ENCODE measurements at places on chromosomes 13 and 19. TPM values are rescaled to one million over a fixed set of nuclear protein-coding genes. Genes with fewer than 3 reads are reported as not detected.

The SLAIN1 gene
- 3.1 TPM for total RNA-seq

The ZNF607 gene
- 1.5 TPM for total RNA-seq

The SERP2 gene
- 1.1 TPM for total RNA-seq

The TMEM221 gene
- total RNA-seq = not detected

The ZNF382 gene
- total RNA-seq = 0.61 TPM

The HCN2 gene
- total RNA-seq = not detected

The LILRB2 gene
- total RNA-seq = 2.1 TPM

The RHPN2 gene
- 0.24 TPM for total RNA-seq

- no peak overlapping the region for H3K27ac ChIP-seq
- no peaks in the 10 kb centered on the region for H3K27me3 ChIP-seq
- H3K36me3 ChIP-seq = no peaks in the 10 kb centered on the region
- H3K4me1 ChIP-seq = no peaks in the 10 kb centered on the region
Observed at GRCh38 chr13:95650696-95651095, 6.2 kb upstream of the DZIP1 start.

GRCh38 chr19:58067240-58067912, 8.3 kb downstream of the ZNF135 start:
- H3K36me3 ChIP-seq = peaks cover 14% of the 10 kb centered on the region
- H3K4me3 ChIP-seq = no peak overlapping the region
- H3K27ac ChIP-seq = no peak overlapping the region
- no peaks in the 10 kb centered on the region for H3K4me1 ChIP-seq
- no peaks in the 10 kb centered on the region for H3K27me3 ChIP-seq

- H3K27me3 ChIP-seq = no peaks in the 10 kb centered on the region
- no peak for DNase-seq
- no peak overlapping the region for H3K4me3 ChIP-seq
- no peaks in the 10 kb centered on the region for H3K36me3 ChIP-seq
- no peak overlapping the region for H3K27ac ChIP-seq
Observed at GRCh38 chr19:54485851-54486250, 12.8 kb upstream of the CDC42EP5 start.

- H3K27ac ChIP-seq = peak overlapping the region; percentile 25
Observed at GRCh38 chr19:16702123-16702522, 17.5 kb upstream of the NWD1 start.

DNA sequence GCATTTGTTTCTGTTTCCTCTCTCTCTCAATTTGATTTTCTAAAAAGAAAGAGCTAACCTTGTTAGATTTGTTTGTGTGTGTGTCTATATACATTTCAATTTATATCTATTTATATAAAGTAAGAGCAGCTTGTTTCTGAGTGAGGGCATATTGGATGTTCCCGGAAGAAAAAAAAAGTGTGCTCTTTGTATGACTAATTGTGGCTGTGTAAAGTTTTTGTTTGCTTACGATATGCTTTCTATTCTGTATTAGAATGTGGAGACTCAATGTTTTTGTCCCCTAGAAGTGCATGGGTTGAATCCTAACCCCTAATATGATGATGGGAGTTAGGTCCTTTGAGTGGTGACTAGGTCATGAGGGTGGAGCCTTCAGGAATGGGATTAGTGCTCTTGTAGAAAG, 66.6 kb upstream of the C1QTNF9B start:
- H3K36me3 ChIP-seq = no peaks in the 10 kb centered on the region
- H3K27me3 ChIP-seq = no peaks in the 10 kb centered on the region
- H3K27ac ChIP-seq = no peak overlapping the region

GRCh38 chr13:45219123-45219891, 18.5 kb upstream of the KCTD4 start:
- no peaks in the 10 kb centered on the region for H3K27me3 ChIP-seq
- peak overlapping the region; percentile 41 for H3K4me3 ChIP-seq
- H3K36me3 ChIP-seq = no peaks in the 10 kb centered on the region
- H3K4me1 ChIP-seq = peaks cover 30% of the 10 kb centered on the region

GRCh38 chr13:110665491-110666254, 40.2 kb downstream of the CARS2 start:
- H3K27me3 ChIP-seq = no peaks in the 10 kb centered on the region
- no peak overlapping the region for H3K4me3 ChIP-seq
- no peaks in the 10 kb centered on the region for H3K4me1 ChIP-seq
- H3K36me3 ChIP-seq = no peaks in the 10 kb centered on the region

DNA sequence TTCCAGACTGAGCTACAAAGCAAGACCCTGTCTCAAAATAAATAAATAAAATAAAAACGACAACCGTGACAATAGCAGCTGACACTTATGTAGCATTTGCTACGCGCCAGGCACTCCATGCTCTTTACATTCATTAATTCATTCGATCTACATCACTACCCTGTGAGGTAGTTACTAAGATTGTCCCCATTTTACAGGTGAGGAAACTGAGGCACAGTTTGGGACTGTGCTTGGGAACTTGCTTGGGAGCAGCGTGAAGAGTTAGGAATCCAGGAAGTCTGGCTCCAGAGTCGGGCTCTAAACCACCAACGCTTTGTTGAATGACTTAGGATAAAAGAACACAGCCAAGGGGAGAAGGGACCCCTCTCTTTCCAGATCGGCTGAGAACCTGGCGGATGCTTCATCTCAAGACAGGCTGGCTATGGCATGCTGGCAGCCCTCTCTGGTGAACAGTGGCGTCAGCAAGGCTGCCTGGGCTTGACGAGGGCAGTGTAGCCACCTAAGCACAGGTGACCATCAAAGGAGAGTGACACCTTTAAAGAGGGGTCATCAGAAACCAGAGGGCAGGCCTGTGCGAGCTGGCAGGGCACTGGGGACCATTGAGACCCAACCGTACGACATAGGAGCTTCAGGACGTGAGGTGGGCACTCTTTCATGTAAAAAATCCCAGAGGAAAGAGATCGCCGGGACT, 591 bp downstream of the DOHH start:
- peak overlapping the region; percentile 95 for H3K27ac ChIP-seq
- H3K36me3 ChIP-seq = peaks cover 26% of the 10 kb centered on the region
- no peaks in the 10 kb centered on the region for H3K27me3 ChIP-seq
- peaks cover 14% of the 10 kb centered on the region for H3K4me1 ChIP-seq

GRCh38 chr19:5586300-5587070, 18.7 kb upstream of the TINCR start:
- H3K36me3 ChIP-seq = peaks cover 7% of the 10 kb centered on the region
- H3K4me1 ChIP-seq = peaks cover 17% of the 10 kb centered on the region
- peak overlapping the region; percentile 80 for H3K27ac ChIP-seq
- DNase-seq = no peak

DNA sequence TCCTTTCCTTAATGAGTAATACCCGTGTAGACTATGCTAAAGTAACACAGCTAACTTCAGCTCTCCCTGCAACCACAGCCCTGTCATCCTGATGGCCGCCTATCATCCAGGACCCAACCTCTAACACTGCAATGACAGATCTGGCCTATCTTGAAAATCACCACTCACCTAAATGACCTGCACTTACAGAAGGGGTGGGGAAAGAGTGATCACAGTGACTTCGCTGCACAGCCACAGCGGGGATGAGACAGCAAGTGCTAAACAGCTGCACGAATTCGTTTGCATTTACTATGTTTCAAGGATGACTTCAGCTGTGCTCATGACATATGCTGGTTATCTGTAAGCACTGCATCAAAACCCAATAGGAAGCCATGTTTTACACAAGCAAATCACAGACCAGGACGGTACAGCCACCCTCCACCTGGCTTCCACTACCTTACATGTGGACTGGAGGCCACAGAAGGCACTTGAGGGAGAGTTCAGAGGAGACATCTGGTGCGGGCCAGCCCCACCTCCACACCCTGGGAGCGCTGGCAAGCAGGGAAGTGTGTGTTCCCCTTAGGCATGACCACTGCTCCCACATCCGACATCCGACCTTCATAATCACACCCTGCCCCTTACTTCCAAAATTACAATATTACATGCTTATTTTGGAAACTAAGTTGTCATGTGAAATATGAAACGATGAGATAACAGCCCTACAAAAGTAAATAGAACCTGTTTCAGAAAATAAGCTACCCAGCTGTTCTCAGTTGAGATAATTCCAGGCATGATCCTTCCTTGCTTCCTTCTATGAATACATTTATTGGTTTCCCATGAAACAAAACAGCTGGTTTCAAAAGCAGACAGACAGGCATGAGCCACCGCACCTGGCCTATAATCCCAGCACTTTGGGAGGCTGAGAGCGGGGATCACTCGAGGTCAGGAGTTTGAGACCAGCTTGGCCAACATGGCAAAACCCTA, 95.7 kb downstream of the STK24 start:
- no peak for DNase-seq
- H3K4me3 ChIP-seq = no peak overlapping the region
- H3K4me1 ChIP-seq = peaks cover 59% of the 10 kb centered on the region
- H3K36me3 ChIP-seq = no peaks in the 10 kb centered on the region

- H3K4me1 ChIP-seq = no peaks in the 10 kb centered on the region
- H3K27me3 ChIP-seq = no peaks in the 10 kb centered on the region
- H3K4me3 ChIP-seq = no peak overlapping the region
- no peak overlapping the region for H3K27ac ChIP-seq
- H3K36me3 ChIP-seq = no peaks in the 10 kb centered on the region
- DNase-seq = no peak
Observed at GRCh38 chr19:47820410-47820809, 1.3 kb upstream of the CRX start.

- no peaks in the 10 kb centered on the region for H3K36me3 ChIP-seq
- peak overlapping the region; percentile 64 for H3K27ac ChIP-seq
- H3K4me1 ChIP-seq = peaks cover 16% of the 10 kb centered on the region
- DNase-seq = peak; percentile 66
- H3K4me3 ChIP-seq = peak overlapping the region; percentile 76
Observed at GRCh38 chr19:47598407-47599349, 10.3 kb upstream of the BICRA start.

DNA sequence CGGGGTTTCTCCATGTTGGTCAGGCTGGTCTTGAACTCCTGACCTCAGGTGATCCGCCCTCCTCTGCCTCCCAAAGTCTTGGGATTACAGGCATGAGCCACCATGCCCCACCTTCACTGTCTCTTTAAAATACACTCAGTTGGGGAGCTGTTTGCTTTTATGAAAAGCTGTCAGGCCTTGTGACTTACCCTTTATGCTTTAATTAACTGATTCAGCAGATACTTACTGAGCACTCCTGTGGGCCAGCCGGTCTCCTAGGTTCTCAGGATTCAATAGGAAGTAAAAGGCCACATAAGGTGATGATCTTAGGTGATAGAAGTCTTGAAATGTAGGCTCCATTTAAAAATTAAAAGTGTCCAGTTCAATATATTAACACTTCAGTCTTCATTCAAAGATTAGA, 7.5 kb downstream of the UBAC2 start:
- no peak for DNase-seq
- H3K27me3 ChIP-seq = no peaks in the 10 kb centered on the region
- peaks cover 16% of the 10 kb centered on the region for H3K4me1 ChIP-seq
- H3K36me3 ChIP-seq = peaks cover 9% of the 10 kb centered on the region

DNA sequence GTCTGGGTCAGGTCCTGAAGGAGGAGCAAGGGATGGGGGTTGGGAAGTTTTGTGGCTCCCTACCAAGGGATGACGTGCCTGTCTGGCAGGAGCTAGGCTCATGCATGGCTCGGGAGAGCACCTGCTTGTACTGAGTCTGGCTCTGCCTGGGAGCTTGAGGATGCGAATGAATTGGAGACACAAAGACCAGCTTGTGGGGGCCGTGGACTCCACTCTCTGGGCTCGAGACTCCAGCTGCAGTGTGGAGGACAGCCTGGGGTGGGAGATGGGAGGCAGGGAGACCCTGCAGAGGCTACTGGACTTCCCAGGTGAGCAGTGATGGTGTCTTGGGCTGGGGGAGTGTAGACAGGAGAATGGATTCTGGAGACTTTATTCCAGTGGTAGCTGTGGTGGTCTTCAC, 15.2 kb upstream of the URI1 start:
- no peak overlapping the region for H3K4me3 ChIP-seq
- no peaks in the 10 kb centered on the region for H3K36me3 ChIP-seq
- no peak overlapping the region for H3K27ac ChIP-seq
- no peak for DNase-seq
- H3K27me3 ChIP-seq = no peaks in the 10 kb centered on the region
- H3K4me1 ChIP-seq = no peaks in the 10 kb centered on the region

GRCh38 chr13:50608370-50608769, 235.1 kb downstream of the DLEU7 start:
- H3K4me3 ChIP-seq = no peak overlapping the region
- DNase-seq = no peak
- H3K27me3 ChIP-seq = no peaks in the 10 kb centered on the region
- no peaks in the 10 kb centered on the region for H3K36me3 ChIP-seq

DNA sequence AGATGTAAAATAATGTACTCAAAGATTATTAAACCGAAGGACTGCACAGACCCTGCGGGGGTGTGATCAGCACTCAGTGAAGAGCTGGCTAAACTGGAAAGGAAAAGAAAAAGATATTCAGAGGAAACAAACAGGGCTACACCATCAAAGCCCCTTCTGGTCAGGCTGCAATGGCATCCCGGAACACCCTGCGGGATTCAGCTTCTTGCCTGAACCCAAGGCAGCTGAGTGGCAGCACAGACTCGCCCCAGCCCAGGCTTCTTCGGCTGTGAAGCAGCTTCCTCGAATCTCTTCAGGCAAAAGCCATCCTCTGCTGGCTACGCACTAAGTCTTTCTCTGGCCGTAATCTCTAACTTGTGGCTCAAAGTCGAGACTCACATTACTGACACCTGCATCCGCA, 220.9 kb downstream of the TEX29 start:
- no peak overlapping the region for H3K27ac ChIP-seq
- H3K27me3 ChIP-seq = peaks cover 9% of the 10 kb centered on the region
- no peak for DNase-seq
- H3K4me3 ChIP-seq = no peak overlapping the region
- H3K36me3 ChIP-seq = no peaks in the 10 kb centered on the region

GRCh38 chr19:35208121-35208520, 20.4 kb downstream of the FAM187B start:
- H3K36me3 ChIP-seq = no peaks in the 10 kb centered on the region
- no peak for DNase-seq
- H3K27ac ChIP-seq = no peak overlapping the region
- H3K4me3 ChIP-seq = no peak overlapping the region
- no peaks in the 10 kb centered on the region for H3K27me3 ChIP-seq

DNA sequence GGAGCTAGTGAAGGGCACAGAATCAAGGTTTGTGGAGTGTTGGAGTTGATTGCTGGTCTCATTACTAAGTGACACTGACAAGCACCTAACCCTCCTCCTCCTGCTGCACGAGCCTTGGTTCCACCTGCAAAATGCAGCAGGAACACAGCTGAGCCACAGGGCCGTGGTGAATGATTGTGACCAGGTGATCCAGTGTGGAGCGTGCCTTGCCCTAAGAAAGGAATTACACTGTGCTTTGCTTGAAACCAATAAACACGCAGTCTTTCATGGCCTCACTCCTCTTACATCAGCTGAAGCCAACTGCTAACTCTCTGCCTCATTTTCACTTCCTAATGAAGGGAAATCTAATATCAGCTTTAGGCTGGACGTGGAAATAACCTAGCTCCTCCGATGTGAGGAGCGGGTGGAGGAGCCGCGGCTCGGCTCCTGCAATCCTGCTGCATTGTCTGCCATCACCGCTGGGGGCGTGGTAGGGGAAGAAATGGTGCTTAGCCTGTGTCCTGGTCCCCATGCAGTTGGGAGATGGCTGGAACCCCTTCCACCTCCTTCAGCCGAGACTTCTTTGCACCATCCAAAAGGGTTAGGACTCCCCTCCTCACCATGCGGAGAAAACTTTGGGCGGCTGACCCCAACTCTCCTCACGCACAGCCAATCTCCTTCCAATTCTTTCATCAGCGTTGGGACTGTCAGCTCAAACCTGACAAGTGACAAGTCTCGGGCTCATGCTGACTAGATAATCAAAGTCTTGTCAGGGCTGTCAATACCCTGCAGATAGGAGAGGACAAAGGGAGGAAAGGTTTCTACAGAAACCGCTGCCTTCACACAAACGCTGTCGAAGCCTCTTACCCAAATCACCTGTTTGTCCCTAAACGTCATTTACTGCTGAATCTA, 427.9 kb downstream of the ZNF536 start:
- H3K36me3 ChIP-seq = no peaks in the 10 kb centered on the region
- H3K27me3 ChIP-seq = peaks cover 1% of the 10 kb centered on the region
- no peak overlapping the region for H3K4me3 ChIP-seq
- H3K4me1 ChIP-seq = no peaks in the 10 kb centered on the region
- peak; percentile 27 for DNase-seq
- H3K27ac ChIP-seq = no peak overlapping the region

All from psoas muscle (tissue), 8 donors.